Activated T-cell treated with anti-CD3 and anti-CD28 coated beads, Interleukin-2, amount 50 U/mL, for 72 hours (primary cell): ENCODE measurements at places on chromosomes 5 and 9.

GRCh38 chr5:135215617-135216470 is 181.8 kb upstream of the PITX1 start:
- no peak for DNase-seq

GRCh38 chr5:173911623-173912022 is 23.5 kb downstream of the CPEB4 start:
- no peak for DNase-seq

DNA sequence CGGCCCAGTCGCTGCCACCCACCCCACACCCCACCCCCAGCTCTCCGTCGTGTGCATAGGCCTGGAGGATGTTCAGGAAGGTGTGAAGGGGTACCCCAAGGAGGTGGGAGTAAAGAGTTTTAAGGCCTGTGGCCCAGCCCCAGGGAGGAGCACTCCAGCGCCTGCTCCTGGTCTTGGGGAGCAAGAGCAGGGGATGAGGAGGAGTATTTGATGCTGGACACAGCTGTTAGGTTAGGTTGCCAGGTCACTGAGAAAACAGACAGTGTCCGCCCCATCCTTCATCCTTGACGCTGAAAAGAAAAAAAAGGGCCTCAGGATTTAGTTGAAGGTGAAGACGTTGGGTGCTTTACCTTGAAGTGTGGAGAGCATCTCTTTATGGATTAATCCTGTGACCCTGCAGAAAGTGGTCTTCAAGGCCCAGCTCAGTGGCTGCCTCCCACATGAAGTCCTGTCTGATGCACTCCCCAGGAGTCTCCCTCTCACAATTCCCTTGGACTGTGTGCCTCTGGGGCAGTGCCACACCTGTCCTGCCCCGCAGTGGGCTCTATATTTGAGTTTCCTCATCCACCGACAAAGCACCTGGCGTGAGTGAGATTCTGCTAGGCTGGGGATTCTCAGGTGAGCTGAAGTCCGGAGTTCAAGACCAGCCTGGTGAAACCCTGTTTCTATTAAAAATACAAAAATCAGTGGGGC is 101.8 kb downstream of the SPRY4 start:
- no peak for DNase-seq

DNA sequence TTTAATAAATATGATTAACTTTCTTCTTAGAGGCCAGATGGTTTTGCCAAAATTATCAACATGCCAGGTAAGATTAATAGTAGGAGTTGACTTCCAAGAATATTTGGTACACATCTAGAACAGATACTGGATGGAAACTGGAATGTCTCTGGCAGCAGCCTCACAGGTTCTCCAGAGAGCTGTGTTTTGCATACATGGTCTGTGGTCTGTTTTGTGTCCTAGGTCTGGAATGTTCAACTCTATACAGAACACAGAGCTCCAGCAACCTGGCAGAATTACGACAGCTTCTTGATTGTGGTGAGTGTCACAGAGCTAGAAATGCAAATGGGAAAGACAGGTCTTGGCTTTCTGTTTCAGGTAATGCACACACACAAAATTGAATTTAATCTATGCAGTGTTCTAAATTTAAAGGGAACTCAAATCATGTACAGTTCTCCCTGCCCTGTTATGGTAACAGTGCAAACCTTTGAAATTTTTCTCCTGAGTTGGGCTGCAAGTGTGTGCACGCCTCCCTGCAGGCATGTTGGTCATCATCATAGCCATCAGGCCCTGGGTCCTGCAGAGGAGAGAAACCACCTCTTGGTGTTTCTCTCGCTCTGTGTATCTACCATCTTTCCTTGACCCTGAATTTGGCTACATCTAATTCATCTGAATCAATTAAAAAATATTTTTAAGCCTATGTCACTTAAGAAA is 58.3 kb downstream of the PIK3R1 start:
- no peak for DNase-seq

GRCh38 chr5:113359419-113359818 is 75.4 kb downstream of the TSSK1B start:
- no peak for DNase-seq

DNA sequence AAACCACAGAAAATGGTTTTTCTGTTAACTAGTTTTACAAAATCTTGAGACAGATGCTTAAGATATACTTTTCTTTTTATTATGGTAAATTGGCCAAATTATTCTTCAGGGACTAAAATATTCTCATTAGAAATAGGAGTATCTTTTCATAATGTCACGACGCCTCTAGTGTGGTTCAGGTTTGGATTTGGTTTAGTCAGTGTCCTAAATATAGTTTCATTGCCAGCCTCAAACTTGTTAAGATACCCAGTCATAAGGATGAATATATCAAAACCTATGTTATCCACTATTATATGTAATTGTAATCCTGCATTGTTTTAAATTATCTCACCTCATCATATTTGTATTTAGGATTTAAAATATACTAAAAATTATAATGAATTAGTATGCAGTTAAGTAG is 13.7 kb downstream of the NDUFAF2 start:
- no peak for DNase-seq

DNA sequence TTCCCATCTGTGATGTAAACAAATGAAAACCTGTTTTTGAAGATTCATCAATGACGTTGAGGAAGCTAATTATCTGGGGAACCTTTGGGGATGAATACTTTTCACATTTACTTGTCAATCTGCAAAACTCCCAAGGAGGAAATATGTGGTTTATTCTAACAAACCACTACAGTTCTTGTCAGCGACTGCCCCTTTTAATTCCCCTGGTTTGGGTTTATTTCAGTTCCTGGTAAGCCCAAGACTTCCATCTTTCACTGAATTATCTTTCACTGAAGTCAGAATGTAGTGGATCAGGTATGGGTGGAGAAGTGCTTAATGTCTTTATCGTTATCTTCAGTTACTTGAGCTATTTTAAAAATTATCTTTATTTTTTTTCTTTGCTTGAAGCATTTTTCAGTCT is 40.2 kb downstream of the TLR4 start:
- no peak for DNase-seq

DNA sequence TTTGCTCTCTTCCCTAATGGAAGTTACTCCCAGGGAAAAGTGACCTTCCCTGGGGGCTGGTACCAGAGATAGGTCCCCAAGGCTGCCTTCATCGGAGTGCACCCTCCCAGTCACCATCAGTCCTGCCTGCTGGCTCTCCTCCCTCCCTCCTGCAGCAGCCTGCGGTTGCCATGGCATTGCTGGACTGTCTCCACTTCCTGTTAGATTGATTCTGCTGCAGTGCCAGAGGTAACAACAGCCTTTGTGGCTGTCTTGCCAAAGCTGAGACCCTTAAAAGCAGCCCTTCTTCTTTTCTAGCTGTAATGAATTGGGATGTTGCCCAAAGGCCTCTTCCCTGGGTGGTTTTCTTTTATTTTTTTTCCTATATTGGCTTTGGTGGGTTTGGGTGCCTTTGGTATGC is 78.1 kb upstream of the PRLR start:
- DNase-seq, result no peak

GRCh38 chr5:3837506-3837905 is 241.9 kb downstream of the IRX1 start:
- DNase-seq, result no peak

DNA sequence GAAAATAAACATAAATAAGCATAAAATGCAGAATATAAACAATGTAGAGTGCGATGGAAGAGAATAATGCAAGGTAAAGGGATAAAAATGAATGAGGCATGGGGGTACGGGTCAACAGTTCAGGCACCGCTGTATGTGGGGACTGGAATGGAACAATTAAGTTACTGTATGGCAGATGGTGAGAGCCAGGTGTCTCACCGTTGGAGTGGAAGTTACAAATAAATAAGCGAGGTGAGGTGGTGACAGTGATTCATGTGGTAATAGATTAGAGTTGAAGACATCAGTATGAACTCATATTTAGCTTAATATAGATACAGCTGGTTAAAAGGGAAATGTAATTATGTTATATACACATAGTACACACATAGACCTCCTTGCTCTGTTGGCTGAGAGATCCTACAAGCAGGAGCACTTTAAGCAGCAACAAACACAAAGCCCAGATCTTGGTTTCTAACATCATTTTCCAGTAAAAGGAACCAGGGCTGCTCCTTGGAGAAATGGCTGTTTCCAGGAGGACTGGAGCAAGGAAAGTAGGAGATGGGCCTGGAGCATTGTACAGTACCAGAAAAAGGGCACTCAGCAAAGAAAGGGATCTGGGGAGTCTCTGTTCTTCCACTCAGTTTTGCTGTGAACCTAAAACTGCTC is 2.4 kb upstream of the OMD start:
- DNase-seq, result no peak

DNA sequence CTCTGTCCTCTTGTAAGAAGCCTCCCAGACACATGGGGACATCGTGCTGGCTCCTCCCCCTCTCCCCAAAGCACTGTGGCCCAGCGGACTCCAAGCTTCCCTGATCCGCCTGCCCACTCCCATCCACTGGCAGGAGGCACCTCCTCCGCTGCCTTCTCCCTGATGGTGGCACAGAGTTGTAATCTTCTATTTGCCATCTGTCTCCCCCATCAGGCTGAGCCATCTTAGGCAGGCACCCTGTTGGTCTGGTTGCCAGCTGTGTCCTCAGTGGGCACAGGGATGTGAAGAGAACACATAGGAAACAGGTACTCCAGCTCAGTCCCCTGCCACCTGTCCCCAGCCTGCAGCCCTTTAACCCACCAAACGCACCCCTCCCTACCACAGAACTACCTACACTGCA is 5.4 kb upstream of the ZDHHC12 start:
- no peak for DNase-seq

DNA sequence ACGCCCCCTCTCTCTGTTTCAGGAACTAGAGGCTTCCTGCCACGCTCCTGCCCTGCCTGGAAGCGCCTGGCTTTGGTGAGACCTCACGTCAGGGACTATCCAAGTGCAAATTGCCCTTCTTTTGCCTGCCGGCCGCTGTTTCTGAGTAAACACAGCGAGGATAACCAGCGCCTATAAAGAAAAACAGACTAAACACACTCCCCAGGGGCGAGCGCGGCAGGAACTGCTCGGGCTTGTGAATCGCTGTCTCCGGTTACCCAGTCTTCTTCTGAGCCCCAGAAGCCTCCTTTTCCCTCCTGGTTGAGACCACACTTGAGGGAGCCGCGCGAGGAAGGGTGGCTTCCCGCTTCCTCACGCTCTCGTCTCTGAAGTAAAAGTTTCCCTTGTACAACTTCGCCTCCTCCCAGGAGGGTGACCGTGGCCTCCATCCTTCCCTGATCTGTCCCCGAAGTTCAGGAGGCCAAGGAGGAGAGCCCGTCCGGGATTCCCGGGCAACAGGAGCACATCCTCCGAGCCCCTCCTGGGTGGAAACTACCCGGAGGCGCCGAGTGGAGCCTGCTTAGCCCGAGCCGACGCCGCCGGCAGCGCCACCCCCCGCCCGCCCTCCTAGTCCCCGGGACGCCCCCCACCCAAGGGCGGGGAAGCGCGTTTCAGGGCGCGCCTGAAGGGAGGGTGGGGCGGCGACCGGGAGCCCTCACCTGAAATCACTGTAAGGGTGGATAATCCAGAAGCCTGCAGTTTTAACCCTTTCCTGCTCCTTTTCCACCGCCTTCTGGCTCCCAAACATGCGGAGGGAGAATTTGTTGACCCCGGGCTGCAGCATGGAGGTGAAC is 993 bp downstream of the HCN1 start:
- no peak for DNase-seq

DNA sequence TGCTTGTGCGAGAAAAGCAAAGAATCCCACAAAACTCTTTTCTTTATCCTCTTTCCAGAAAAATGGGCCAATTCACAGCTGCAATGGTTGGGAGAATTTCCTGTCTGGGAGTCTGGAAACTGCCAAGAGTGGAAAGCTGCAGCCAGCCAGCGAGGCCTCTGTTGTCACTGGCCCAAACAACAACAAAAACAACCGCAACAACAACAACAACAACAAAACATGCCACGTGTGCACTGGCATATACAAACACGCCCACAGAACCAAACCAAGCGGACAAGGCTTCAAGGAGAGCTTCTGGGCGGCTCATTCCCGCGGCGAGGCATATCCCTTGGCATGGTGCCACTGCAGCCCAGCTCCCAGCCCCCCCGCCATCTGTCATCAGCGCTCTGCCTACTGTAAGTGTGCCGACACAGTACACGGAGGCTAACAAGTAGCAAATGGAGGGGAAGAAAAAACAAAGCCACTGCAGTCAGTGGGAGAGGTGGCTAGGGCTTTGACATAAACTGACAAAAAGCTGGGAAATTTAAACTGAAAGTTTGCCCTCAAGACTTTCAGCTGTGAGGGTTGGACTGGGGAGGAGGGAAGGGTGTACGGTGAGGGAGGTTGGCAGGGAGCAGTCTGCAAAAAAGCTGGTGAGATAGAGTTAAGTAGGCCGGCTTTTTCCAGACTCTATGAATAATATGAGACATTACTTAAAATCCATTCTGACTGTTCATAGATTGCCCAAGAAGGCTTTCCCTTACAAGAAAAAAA is 165.0 kb upstream of the ZNF462 start:
- DNase-seq, result no peak

GRCh38 chr9:2560180-2560579 is 61.4 kb upstream of the VLDLR start:
- DNase-seq, result no peak

GRCh38 chr9:28668158-28668557 is 1094.9 kb upstream of the C9orf72 start:
- DNase-seq, result no peak

DNA sequence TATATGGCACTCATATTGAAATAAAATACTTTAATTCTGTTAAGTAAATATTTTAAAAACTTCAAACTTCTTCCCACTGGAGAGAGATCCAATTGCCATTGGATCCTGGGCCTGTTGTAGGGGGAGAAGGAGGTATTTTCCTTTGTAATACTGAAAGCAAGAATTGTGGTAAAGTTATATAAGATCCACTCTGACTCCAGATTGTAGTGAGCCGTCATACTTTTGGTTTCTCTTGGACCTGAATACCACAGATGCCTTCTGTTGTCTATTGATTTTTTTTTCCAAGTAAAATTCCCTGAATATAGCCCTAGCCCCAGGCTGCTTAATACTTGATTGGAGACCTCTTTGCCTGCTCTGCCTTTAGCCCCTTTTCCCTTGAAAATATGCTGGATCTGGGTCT is 86.9 kb downstream of the ATG10 start:
- no peak for DNase-seq

GRCh38 chr5:119276978-119277377 is 78.8 kb upstream of the TNFAIP8 start:
- DNase-seq, result no peak

DNA sequence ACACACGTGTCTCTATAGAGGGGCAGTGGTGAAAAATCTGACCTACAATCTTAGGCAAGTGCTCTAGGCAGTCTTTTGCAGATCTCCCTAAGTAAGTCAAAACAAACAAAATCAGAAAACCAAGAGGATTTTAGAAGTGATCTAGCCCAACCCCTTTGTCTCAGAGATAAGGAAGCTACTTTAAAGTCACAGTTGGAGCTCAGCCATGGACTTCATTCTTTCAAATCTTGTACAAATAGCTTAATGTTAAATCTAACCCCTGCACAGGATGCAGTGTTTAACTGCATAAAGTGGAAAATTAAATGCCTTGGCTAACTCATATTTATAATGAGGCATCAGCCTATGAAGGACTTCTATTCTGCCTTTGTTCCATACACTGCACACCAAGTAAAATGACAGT is 135.1 kb upstream of the RFX3 start:
- DNase-seq, result no peak

DNA sequence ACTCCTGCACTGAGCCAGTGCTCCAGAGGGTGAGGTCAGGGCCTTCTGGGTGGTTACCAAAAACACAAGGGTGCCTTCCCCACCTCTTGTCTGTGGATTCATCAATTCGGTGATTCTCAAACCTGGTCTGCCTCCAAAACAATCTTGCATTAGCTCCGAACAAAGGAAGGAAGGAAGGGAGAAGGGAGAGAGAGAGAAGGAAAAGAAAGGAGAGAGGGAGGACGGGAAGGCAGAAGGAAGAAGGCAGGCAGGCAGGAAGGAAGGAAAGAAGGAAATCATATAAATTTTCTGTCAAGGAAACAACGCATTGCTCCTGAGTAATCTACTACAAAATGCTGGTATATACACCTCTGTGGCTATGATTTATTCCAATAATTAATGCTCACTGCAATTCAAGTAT is 39.3 kb downstream of the MYO10 start:
- no peak for DNase-seq
